ENCODE measurements at places on chromosomes 5 and 9.

GRCh38 chr5:172113036-172113435 is 75.0 kb downstream of the STK10 start:
- DNase-seq: no peak

GRCh38 chr5:74042959-74043358 is 417.0 kb downstream of the ARHGEF28 start:
- DNase-seq: peak; percentile 84

- peak; percentile 11 for DNase-seq
Observed at GRCh38 chr9:71518045-71518827, 250.1 kb downstream of the CEMIP2 start.

DNA sequence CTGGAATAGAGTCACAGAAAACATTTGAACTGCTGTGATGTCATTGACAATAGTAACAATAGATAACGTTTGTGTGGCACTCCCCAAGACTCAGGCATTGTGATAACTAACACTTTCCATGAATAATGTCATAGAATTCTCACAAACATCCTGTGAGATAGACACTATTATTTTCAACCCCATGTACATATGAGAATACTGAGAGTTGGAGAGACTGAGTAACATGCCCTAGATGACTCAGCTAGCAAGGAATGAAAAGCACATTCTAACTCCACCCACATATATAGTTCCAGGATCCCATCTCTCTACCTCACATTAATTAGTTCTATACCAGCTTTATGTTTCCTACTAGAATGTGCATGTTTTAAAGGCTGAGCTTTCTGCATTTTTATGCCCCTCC is 71.4 kb downstream of the ASTN2 start:
- no peak for DNase-seq

- no peak for DNase-seq
Observed at GRCh38 chr5:68336200-68336599, 120.6 kb downstream of the PIK3R1 start.

DNA sequence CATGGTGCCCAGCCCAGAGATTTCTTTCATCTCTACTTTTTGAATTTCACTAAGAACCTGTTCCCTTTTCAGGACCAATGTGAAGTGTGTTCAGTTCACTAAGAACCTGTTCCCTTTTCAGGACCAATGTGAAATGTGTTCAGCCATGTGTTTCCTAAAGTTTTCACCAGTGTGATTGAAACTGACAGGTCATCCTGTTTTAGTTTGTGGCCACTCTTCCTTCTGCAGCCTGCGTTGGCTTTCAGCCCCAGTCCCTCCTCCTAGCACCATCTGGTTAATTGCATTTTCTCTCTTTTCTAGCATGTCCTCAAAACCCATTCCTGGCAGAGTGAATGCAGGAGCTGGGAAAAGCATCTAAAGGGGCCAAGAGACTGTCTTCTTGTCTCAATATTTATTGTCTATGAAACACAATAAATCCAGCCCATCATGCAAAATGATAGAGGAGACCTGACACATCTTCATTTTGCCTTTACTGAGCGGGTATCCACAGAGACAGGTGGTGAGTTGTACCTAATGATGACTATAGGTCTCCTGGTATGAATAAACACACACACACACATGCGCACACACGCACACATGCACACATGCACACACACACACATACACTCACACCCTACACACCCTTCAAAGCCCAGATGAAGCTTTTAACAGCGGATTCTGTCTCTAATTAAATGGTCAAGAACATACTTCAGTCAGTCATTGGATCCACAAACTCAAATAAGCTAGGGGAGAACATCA is 6.1 kb upstream of the PANK3 start:
- no peak for DNase-seq

All from cardiac fibroblast (primary cell).